Bronchial epithelial cell (primary cell): ENCODE measurements at places on chromosomes 5 and 9. TPM values are rescaled to one million over a fixed set of nuclear protein-coding genes. Genes with fewer than 3 reads are reported as not detected.

The ZFP2 gene
- total RNA-seq, result 0.53 and 0.90 TPM in 2 replicates

The HRH2 gene
- total RNA-seq, result not detected in 2 replicates

The EQTN gene
- not detected in 2 replicates for total RNA-seq

The NDOR1 gene
- 2.6 and 3.6 TPM in 2 replicates for total RNA-seq

The NTRK2 gene
- not detected in 2 replicates for total RNA-seq

The FBXW5 gene
- total RNA-seq, result 162 TPM in 2 replicates

The SLC1A3 gene
- total RNA-seq, result 1.7 and 3.4 TPM in 2 replicates

The DRD1 gene
- not detected in 2 replicates for total RNA-seq

The SOX30 gene
- total RNA-seq, result under 0.01 TPM in 1 of 2 replicates, not detected in the other

The LHX3 gene
- total RNA-seq, result not detected in 2 replicates

The PCA3 gene
- not detected in 2 replicates for total RNA-seq

The SPATA31C1 gene
- total RNA-seq, result not detected in 2 replicates

The RGS7BP gene
- total RNA-seq, result not detected in 2 replicates

The HACD4 gene
- total RNA-seq, result 0.79 and 2.4 TPM in 2 replicates

The ZNF366 gene
- not detected in 2 replicates for total RNA-seq

The CENPK gene
- 2.1 and 4.2 TPM in 2 replicates for total RNA-seq

The RAPGEF6 gene
- total RNA-seq, result 14.2 and 31.1 TPM in 2 replicates

The KYAT1 gene
- total RNA-seq, result 9.0 and 9.5 TPM in 2 replicates
